ENCODE measurements at places on chromosomes 5 and 9.

DNA sequence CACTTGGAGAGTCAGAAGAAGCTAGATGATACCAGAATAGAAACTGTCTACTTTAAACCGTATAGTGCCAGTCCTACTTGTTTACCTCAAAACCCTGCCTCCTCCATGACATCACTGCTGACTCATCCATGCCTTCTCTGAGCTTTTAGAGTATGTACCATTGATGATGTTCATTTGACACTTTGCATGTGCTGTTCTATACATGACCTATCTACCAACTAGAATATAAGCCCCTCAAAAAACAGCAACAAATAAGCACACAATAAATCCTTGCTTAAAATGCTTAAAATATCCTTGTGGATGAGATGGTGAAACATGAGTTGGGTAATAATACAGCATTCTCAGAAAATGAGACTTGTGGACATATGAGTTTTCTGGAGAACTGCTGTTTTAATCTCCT lies 2.6 kb downstream of the CTNNAL1 start:
- no peak for DNase-seq

DNA sequence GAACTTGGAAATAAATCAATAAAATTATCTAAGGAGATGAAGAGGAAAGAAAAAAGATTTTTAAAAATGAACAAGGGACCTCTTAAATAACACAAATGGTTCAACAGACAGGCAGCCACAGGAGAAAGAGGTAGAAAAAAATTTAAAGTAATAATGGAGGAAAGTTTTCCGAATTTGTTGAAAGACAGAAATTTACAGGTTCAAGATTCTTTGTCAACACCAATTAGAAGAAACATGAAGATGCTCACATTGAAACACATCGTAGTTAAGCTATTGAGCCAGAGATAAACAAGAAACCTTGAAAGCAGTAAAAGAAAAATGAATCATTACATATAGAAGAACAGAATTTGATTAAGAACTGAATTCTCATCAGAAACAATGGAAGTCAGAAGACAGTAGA lies 68.7 kb upstream of the OSMR start:
- DNase-seq, result no peak

GRCh38 chr9:114248299-114248707 lies 74.6 kb upstream of the ORM1 start:
- peak; percentile 13 for DNase-seq

DNA sequence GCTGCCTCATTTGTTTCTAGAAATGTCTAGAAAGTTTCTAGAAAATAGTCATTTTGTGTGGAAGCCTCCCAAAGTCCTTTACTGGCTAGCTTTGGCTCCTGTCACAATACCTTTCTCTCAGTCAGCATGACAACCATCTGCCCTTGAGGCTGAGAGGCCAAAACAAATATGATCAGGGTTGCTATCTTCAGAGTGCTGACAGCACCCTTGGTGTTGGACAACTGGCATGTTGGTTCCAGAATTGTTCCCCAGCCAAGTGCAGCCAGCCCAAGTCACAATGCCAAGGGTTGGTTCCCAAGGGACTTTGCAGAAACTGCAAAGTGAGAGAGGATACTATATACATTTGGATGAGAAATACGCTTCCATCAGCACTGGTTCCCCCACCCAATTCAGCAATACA lies 140.9 kb upstream of the GAS1 start:
- no peak for DNase-seq

- DNase-seq, result no peak
Measured at GRCh38 chr5:107290780-107291398, 379.8 kb downstream of the EFNA5 start.

- DNase-seq, result no peak
Measured at GRCh38 chr5:76303921-76304320, 99.2 kb upstream of the IQGAP2 start.
